ENCODE measurements at places on chromosomes 3 and 15. TPM values are rescaled to one million over a fixed set of nuclear protein-coding genes. Genes with fewer than 3 reads are reported as not detected.
A peak's percentile ranks its signal among the peaks of the same experiment; 100 is the strongest.

PLSCR5 gene
- polyA plus RNA-seq, result not detected

STRIT1 gene
- polyA plus RNA-seq, result 2.1 TPM

AMIGO3 gene
- 1.9 TPM for polyA plus RNA-seq

CSTA gene
- polyA plus RNA-seq, result 0.63 TPM

HIGD2B gene
- polyA plus RNA-seq, result not detected

DENND6A gene
- 32.0 TPM for polyA plus RNA-seq

DNA sequence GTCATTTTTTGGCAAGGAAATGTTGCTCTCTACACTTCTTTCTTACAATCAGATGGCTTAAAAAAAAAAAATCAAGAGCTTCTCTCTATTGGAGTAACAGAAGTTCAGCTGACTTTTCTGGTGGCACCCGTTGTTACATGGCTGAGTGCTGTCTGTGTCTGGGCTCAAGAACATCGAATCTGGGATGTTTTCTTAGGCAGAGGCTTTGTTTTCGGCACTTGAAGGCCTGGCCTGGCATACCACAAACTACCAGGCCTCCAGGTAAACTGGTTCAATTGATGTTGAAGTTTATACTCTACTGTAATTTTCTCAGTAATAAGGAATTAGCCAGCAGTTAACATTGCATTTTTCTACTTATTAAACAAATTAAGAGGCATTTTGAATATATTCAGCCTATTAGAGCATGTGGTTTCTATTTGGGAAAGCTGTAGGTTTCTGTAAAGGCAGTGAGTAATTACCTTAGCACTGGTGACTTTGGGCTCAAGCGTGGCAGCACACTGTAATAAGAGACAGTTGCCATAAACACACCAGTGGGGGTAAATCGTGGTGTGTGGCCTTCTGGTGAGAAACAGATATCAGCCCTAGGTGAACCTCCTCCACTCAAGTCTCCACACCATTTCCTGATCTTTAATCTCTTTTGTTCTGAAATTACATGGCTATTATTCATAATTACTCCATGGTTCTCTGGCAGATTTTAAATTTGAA lies 544.7 kb downstream of the MECOM start:
- no peak for DNase-seq

DNA sequence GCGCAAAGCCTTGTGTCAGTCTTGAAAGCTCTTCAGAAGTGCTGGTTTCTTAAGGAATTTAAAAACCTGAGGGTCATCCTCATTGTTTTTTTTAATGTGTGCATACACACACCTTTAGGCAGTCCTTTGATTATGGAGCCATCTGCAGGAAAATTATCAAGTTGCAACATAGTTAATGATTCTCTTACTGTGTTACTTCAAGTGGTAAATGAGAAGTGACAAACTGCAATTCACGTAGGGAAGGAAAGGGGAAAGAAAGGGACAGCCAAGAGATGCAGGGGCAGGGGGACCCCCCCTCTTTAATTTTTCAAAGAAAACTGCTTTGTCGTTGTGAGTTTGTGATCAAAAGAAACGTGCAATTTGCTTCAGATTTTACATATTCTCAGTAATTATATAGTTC lies 162.4 kb upstream of the CGNL1 start:
- peak; percentile 60 for DNase-seq

- no peak for DNase-seq
Measured at GRCh38 chr3:85355572-85355971, 396.8 kb downstream of the CADM2 start.

DNA sequence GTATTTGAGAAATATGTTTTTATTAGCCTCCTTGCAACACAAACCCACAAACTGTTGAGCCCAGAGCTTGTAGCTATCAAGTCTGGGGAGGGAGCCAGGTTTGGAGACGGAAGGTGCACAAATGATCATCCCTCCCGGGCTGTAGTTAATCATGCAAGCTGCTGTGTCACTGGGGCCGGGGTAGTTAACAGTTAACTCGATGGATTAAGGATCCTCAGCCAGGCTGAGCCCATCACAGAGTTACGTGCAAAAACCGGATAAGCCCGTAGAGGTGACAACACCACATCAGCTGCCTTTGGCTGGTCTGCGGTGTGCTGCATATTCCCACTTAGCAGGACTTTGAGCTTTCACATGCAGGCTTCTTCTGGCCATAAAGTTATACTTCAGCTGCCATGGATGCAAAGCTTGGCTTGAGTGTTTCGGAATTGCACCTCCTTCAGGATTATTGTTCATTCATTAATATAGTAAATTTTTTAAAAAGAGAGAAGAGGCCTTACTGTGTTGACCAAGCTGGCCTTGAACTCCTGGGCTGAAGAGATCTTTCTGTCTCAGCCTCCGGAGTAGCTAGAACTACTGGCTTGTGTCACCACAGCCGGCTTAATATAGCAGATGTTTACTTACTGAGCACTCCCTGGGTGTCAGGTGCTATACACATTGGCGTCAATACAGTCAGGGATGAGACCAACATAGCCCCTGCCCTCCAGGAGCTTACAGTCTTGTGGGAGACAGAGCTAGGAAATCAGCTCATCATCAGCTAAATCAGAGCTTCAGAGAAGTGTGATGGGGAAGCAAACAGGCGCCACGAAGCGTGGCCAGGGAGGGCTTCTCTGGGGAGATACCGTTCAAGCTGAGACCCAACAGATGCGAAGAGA lies 226.8 kb upstream of the BHLHE40 start:
- no peak for DNase-seq

DNA sequence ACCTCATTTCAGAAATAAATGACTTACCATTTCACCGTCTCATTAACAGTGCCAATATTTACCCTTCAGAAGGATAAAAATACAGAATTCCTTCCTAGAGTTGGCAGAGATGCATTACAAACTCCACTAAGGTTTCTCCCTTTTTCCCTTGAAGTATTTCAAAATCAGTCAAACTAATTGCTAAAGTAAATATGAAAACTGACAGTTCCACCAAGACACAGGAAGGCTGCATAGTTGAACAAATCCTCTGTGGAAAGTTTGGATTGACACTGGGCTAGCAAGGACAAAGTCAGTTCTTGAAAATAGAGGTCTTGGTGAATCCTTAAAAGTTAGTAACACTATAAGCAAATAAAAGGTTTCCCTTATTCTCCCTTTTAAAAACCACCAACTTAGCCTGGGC lies 34.5 kb downstream of the DCP1A start:
- no peak for DNase-seq

GRCh38 chr3:37499864-37500263 lies 325.5 kb upstream of the LRRFIP2 start:
- no peak for DNase-seq

GRCh38 chr15:90141646-90142045 lies 39.4 kb upstream of the IDH2 start:
- DNase-seq, result no peak

- DNase-seq, result no peak
Measured at GRCh38 chr3:67719333-67719732, 64.9 kb upstream of the SUCLG2 start.

DNA sequence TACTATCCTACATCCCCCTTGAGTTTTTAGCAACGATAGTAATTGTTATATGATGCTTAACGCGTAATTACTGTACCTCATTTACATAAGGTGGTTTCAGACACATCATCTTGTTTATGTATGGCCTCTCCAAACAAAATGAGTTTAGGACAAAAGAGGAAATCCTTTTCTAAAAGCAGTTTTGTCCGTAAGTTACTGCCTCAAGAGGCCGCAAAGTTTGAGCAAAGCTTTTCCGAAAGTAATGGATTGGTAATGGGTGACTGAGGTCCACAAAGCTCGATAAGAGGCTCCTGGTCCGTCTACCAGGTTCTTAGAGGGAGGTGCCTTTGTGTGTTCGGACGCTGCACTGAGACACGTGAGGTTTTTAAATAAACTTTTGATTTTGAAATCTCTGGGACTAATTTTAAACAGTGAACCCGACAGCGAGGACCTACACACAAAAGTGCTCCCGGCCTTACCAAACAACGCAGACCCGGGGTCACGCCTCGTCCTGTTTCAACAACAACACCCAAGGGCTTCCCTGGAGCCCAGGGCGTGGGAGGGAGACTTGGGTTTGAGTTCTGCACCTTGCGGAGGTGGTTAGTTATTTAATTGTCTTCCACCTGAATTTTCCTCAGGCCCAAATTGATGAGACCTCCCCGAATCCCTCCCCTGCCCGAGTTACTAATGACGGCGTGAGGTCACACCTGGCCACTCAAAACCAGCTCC lies 456 bp upstream of the C15orf61 start:
- DNase-seq, result no peak

- DNase-seq, result no peak
Measured at GRCh38 chr3:17626395-17626794, 116.0 kb downstream of the TBC1D5 start.

DNA sequence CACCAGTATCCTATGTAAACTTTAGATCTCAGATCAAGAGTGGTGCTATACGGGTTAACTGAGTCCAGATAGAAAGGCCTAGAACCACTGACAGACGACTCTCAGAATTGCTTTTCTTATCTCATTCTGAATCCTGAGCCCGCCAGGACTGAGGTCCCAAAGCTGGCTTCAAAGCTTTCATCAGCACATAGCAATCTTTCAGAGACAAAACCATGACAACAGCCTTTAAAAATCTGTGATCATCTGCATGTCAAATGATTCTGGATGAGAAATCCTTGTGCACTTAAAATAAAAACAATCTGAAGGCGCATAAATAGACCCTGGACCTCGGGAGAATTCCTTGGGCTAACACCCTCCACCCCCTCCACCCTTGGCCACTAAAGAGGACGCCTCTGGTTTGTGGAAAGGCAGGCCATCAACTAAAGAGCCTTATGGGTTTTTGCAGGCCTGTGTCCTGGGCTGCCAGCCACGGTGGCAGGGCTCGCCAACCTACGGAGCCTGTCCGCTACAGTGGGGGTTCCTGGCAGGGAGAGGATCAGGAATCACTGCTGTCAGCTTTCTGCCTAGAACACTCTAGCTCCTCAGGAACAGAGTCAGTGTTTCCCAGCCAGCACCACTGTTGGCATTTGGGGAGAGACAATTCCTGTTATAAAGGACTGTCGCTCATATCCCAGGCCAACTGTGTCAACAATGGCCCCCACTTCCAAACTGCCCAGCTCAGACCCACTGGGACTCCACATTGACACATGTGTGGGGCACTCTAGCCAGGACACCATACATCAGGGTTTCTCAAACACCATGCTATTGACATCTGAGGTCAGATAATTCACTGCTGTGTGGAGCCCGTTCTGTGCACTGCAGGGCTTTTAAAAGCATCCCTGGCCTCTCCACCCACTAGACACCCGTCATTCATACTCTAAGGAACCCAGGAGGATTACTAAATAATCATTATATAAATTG lies 20.2 kb downstream of the TLE3 start:
- DNase-seq, result no peak

DNA sequence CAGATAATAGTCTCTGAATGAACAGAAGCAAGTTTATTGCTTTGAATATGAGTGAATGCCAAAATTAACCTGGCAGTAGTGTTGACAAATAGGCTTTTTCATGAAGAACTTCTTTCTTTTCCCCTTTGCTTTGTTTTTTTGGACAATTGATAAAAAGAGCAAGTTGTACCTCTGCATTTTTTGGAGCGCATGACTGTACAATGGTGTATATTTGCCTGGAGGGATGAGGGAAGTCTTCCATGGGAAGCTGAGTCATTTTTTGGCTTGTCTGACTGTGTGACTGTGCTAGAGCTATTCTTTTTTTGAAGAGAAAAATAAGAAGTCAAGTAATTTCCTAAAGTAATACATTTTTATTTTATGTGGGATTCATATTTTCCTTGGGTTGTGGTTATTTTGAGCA lies 186.9 kb downstream of the KLHL25 start:
- no peak for DNase-seq

- no peak for DNase-seq
Measured at GRCh38 chr15:40080847-40081246, 27.8 kb downstream of the BMF start.

- DNase-seq, result no peak
Measured at GRCh38 chr3:148758303-148758884, 60.7 kb downstream of the AGTR1 start.

All from left renal cortex interstitium (tissue), 4 donors.